ENCODE measurements at places on chromosomes 12 and 14.

- no peak for DNase-seq
Measured at GRCh38 chr14:95504135-95505029, 12.1 kb downstream of the SYNE3 start.

GRCh38 chr12:6114476-6114870, 10.0 kb downstream of the VWF start:
- no peak for DNase-seq

- no peak for DNase-seq
Measured at GRCh38 chr14:23643533-23644194, 7.5 kb downstream of the DHRS2 start.

DNA sequence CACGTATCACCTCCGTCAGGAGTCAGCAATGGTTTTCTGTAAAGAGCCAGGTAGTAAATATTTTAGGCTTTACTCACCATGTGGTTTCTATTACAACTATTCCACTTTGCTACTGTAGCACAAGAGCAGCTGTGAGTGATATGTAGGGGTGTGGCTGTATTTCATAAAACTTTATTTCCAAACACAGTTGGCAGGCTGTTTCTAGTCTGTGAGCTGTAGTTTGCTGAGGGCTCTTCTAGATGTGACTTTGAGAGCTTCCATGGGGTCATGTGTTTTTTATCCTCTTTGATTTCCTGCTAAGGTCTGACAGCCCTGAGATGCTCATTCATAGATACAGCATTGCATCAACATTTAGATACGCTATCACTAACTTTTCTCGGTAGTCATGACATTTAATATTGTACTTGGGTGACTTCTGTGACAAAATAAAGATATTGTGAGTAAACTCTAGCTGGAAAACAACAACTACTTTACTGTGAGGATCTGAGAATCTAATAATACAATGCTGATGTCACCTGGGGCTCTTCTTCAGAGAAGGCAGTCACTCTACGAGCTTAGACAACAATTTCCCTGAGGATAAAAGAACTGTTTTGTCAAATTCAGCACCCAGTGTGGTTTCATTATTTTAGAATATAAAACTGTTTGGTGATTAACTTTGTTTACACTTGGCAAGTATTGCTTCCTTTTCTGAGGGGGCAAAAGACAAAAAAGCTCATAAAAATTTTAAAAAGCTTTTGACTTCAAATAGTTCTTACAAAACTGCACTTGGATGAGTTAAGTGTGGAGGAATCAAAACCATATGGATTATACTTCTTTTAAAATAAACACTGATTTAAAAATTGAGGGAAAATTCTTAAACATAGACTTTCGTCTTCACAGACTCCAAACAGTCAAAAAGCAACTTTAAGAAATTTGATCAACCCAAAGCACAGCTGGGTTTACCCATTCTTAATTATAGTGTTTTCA, 231.2 kb upstream of the DCN start:
- DNase-seq = no peak

DNA sequence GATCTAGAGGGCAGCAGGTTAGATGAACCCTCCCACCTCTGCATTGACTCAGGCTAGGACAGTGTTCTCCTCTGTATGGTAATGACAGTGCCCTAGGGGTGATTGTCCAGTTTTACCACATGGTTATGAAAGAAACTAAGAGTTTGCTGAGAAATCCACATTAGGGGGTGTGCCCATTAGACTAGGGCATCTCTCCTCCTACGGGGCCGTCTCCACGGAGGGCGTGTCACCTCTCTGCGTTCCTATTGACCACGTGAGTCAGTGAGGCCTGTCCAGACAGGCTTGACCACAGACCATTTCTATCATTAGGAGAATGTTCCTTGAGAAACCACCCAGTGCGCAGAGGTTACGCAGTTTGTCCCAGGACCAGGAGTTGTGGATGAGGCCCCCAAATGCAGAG, 8.3 kb downstream of the MVK start:
- DNase-seq = no peak

- DNase-seq = no peak
Measured at GRCh38 chr14:89236851-89237250, 180.2 kb downstream of the FOXN3 start.

DNA sequence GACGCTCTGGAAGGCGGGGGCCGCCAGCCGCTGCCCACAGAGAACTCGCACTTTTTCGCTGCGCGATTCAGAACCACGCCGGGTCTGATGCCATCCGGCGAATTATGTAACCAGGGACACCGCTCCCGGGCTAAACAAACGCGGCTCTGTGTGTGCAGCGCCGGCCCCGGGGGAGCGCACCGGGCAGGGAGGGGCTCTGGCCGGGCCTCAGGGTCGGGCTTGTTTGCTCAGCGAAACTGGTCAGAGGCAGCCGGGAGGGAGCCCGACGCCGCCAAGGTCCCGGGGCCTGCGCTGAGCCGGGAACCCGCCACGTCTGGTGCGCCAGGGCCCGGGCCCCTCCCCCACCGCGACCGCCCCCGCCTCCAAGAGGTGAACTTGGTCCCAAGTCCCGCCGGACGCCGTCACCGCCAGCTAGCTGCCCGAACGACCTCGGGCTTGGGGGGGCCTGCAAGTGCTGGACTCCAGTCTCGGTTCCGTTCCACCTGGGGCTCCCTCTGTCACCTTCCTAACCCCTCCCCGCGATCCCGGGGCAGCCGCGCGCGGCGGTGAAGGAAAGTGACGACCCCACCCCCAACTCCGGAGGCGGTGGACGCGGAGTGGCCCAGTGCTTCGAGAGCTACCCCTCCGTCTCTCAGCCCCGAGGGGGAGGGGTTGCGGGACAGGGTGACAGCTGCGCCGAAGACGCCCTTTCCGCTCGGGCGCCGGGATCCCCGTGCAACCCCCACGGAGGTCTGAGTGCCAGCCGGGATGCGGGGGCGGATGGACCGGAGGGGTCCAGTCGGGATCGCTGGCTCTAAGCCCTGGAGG, 848 bp downstream of the CTDSP2 start:
- no peak for DNase-seq

- DNase-seq = no peak
Measured at GRCh38 chr14:101500061-101500460, 61.2 kb upstream of the DIO3 start.

- no peak for DNase-seq
Measured at GRCh38 chr14:74754157-74754556, 9.0 kb upstream of the YLPM1 start.

DNA sequence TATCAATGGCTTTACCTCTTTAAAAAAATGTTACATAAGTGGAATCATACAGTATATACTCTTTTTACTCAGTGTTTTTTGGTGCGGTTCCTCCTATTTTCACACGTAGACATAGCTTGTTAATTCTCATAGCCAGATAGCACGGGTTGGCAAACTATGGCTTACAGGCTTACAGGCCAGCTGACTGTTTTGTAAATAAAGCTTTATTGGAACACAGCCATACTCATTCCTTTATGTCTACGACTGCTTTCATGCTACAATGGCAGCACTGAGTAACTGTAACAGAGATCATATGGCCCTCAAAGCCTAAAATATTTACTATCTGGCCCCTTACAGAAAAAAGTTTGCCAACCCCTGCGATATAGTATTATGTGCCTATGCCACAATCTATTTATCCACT, 5.8 kb upstream of the DAAM1 start:
- DNase-seq = no peak

GRCh38 chr12:94879542-94879941, 124.0 kb downstream of the NDUFA12 start:
- DNase-seq = peak; percentile 25

GRCh38 chr14:97180304-97181200, 383.4 kb downstream of the VRK1 start:
- no peak for DNase-seq

- no peak for DNase-seq
Measured at GRCh38 chr12:121214166-121214777, 4.3 kb downstream of the P2RX4 start.

GRCh38 chr12:114710151-114710550, 26.2 kb upstream of the TBX3 start:
- no peak for DNase-seq

DNA sequence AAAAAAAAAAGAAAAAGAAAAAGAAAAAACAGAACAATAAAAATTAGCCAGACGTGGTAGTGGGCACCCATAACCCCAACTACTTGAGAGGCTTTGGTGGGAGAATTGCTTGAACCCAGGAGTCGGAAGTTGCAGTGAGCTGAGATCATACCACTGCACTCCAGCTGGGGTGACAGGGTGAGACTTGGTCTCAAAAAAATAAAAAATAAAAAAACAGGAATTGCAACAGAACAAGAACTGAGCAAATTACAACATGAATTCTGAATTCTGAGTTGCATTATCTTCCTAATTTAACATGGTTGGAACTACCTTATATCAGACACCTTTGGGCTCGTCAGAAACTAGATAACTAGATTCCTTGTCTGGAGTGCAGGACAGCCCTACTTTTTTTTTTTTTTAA, 53.3 kb upstream of the NR2C1 start:
- DNase-seq = no peak

DNA sequence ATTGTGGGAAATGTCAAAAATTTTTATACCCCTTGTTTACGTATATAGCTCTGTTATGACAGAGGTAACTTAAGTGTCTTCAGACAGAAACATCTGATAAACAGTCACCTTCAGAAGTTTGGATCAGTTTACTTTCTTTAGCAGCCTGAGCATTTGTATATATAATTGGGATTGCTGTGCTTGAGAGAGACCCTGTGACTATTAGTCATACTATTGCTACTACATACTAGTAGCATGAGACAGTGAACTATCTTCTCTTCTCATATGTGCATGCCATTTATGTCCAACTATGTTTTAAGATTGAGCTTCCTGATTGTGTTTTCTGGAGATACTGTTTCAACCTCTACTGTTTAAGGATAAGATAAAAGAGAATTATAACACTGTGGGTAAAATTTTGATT, 101.5 kb downstream of the PDE6H start:
- no peak for DNase-seq

DNA sequence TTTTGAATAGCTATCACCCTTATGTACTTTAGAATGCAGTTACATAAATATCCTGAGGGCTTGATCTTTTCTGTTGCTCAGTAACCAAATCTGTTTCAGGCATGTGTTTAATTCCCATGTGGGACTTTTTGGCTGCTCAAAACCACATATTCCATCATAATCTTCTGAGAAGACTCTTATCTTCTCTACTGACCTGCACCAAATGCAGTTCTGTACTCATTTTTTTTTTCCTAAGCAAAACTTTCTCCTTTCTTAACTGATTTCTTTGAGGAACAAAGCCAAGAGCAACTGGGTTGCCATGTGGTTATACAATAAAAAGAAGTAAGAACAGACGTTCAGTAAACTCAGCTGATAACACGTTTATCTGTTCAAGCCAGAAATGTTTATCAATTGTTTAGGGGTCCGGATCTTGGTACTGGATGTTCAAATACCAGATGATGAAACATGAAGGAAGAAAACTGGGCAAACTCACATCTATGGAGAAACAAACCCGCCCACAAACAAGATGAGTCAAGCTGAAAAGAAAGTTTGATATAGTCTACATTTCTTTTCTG, 50.1 kb downstream of the TMEM132C start:
- DNase-seq = peak; percentile 61

GRCh38 chr14:50085570-50086320, 30.6 kb downstream of the VCPKMT start:
- no peak for DNase-seq

DNA sequence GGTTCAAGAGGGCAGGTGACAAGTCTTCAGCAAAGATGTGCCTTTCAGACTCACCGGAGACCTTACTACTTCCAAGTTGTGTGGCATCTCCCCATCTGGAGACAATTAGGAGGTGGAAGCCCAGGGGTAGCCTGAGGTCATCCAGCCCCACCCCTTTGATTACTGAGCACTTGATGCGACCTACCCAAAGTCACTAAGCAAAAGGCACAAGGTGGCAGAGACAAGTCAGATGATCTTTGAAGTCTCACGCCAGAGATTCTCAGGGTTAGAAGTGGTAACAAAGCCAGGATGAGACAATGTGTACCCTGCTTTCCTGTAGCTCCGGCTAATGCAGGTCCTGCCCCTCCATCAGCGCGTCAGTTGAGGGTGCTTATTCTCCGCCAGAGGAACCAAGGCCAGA, 1.4 kb upstream of the FOXN3 start:
- no peak for DNase-seq

DNA sequence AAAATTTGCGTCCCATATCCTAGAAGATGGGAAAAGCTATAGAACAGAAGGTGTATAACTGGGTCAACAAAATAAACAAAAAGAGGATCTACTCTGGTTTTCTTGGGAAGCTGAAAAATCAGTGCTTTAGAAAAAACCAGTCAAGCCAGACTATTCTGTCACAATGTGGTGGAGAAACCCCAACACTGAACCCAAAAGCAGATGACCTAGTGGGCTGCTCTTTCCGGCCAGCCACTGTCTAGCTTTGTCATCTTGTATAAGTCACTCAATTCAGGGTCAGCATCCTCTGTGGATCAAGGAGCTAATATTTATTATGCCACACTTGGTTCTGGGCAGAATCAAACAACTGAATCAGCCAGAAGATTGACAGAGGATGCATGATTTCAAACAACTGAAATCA, 26.6 kb upstream of the TMCC3 start:
- DNase-seq = no peak

- no peak for DNase-seq
Measured at GRCh38 chr12:131461096-131461495, 249.8 kb upstream of the SFSWAP start.

GRCh38 chr12:108649126-108649525, 15.4 kb upstream of the SELPLG start:
- DNase-seq = no peak

- no peak for DNase-seq
Measured at GRCh38 chr12:123390498-123391426, 6.8 kb downstream of the KMT5A start.

GRCh38 chr12:46917821-46918220, 92.0 kb upstream of the SLC38A4 start:
- no peak for DNase-seq
